ENCODE measurements at places on chromosomes 6 and 20.

DNA sequence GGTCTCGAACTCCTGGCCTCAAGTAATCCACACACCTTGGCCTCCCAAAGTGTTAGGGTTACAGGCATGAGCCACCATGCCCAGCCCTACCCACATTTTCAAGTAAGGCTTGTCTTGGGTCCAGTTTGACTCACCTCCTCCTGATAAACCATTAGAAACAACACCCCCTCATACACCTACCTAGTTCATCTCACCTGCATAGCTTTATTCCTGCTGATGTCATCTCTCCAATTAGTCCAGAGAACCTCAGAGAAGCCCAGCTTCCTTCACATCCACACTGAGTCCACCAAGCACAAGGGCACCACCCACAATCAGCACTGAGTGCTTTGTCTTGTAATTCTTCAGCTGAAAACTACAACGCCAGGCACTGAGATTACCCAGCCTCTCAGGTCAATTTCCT, 35.3 kb downstream of the KIF16B start:
- peak; percentile 17 for DNase-seq

DNA sequence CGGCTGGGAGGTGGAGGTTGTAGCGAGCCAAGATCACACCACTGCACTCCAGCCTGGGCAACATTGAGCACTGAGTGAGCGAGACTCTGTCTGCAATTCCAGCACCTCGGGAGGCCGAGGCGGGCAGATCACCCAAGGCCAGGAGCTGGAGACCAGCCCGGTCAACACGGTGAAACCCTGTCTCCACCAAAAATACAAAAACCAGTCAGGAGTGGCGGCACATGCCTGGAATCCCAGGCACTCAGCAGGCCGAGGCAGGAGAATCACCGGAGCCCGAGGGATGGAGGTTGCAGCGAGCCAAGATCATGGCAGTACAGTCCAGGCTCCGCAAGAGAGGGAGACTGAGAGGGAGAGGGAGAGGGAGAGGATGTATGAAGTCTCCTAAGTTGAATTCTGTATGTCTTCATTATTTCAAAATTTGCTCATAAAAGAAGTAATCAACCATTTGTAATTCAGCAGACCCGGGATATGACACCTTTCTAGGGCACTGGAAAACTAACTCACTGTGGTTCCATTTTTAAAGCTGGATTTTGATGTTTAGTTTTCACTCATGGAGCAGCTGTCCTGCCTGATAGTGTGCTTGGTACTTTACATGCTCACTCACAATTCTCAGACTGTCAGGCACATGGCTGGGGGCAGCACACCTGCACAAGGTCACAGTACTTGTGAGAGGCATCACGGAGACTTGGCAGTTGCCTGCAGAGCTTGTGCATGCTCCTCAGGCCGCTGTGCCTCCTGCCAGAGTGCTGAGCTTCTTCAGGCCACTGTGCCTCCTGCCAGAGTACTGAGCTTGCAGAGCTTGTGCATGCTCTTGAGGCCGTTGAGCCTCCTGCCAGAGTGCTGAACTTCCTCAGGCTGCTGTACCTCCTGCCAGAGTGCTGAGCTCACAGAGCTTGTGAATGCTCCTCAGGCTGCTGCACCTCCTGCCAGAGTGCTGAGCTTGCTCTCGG, 106.2 kb downstream of the ERMARD start:
- DNase-seq, result no peak

DNA sequence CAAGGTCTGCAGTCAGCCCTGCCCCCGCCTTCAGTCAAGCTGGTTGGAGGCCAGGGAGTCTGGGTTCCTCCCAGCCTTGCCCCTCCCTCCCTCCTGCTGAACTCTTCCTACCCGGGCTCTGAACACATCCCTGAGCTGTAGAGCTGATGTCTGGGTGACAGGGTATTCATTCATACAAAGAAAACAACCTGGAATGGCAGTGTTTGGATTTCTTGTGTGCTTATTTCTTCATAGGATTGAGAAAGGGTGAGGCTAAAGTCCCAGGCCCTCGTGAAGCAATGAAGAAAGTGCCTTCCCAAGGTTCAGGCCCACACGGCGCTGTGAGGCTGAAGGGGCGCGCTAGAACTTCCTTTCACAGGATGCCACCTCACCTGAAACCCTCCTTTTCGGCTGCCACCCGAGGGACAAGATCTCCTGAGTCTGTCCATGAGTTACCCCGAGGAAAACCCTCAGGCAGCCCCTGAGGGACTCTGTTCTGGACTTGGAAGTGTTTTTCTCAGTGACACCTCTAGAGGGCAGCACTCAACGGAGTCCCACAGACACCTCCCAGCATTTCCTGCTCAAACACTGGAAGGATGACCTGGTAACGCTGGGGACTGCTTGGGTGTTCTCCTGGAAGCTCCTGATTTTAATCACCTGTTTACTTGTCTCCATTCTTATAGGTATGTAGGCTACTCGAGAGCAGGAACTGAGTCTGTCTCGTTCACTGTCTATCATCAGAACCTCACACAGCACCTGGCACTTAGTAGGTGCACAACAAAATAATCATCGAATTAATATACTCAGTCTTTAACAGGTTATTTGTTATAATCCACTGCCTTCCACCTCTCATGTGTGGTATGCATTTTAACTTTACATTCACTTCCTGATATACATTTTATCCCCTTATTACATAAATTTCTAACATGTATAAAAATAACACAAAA, 11.8 kb upstream of the GSTA1 start:
- DNase-seq, result peak; percentile 52

DNA sequence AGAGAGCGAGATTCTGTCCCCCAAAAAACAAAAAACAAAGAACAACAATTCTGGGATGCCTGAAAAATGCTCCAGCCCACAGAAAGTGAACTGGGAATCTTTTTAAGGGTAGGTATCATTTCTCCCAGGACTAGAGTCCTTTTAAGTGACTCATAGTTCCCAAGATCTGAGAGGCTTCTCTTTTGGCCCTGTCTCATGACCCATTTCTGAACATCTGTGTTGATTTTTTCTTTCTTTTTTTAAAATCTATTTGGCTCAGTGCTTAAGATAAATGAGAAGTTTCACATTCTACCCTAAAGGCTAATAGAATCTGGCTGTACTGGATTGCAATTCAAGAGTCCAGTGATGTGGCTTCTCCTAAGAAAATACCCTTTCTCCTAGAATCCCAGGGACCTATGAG, 217.6 kb upstream of the FOXQ1 start:
- DNase-seq, result no peak

GRCh38 chr6:144395014-144395413, 109.9 kb downstream of the UTRN start:
- no peak for DNase-seq

DNA sequence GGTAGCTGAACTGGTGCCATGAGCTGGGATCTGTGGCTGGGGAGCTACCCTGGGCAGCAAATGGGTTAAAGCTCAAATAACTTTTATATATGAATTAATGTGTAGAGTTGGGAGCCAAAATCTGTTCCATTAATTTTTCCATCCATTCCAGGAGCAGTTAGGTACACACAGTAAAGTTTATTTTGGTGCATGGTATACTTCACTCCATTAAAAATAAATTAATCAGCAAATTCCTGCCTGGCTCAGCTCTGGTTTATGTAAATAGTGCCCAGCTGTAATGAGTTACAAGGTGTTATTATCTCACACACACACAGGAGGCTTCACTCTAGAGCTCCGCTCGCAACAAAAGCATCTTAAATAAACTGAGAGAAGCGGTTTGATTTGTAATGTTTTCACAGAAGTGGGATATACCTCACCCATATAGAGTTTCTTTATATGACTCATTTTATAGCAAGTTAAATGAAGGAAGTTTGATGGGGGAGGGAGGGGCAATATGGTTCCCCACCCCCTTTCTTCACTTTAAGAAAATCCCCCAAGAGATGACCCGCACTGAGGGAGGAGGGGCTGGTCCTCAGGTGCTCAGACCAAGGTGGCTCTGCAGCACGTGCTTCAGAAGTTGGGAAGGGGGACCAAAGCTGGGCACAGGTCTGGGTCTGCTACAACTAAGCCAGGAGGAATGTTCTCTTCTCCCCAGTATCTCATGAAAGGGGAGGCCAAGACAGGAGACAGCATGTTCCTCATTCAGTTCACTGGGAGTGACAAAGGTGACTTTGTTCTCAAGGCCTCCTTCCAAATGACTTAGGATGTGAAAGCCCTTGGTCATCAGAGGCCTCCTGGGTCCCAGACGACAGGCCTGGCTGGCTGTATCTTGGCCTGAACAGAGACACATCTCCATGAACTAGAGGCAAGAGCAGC, 10.5 kb upstream of the FAM83C start:
- no peak for DNase-seq

GRCh38 chr6:31180500-31180899, 10.0 kb upstream of the POU5F1 start:
- DNase-seq, result no peak

- DNase-seq, result no peak
Measured at GRCh38 chr6:79783670-79784394, 152.7 kb downstream of the SH3BGRL2 start.

DNA sequence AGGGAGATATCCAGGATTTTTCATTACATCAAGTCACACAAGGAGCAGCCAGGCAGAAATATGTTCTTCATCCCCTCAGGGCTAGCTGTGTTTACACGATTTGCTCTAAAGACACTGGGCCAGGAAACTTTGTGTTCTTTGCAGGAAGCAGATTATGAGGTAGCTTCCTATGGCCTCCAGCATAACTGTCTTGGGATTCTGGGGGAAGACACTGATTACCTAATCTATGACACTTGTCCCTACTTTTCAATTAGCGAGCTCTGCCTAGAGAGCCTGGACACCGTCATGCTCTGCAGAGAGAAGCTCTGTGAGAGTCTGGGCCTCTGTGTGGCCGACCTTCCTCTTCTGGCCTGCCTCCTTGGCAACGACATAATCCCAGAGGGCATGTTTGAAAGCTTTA, 11.2 kb downstream of the FAM120B start:
- DNase-seq, result no peak

DNA sequence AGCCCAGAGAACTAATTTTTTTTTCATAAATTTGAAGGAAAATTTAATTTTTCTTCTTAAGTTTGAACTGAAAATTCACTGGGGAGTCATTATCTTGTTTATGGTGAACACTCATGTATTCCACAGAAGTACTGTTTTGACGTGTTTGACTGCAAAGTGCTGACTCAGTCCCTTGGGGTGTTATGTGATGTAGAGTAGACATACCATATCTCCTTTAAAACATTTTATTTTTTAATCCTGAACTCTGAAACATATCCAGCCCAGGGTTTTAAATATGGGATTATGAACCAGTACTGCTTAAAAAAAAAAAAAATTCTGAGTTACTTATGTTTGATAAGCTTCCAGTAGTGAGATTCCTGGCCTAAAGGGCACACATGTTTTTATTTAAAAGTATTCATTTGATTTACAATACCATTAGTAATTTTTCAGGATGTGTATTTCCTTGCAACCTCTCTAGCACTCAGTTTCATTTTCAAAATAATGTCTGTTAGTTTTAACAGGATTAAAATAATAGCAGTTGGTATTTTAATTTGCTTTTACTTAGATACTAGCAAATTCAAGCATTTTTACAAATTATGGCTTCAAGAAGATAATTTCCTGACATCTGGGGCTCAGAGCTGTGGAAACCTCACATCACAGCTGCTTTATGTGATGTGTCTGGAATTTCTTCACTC, 81.7 kb upstream of the PDE10A start:
- no peak for DNase-seq

- DNase-seq, result no peak
Measured at GRCh38 chr6:35141007-35141655, at the start of gene TCP11. Gene TCP11 (minus strand): TSS chr6:35141339. CDS start chr6:35140870, 469 bp downstream.

GRCh38 chr6:70040766-70041165, 174.4 kb downstream of the COL19A1 start:
- no peak for DNase-seq

GRCh38 chr6:134678436-134678889, 271.4 kb downstream of the ALDH8A1 start:
- peak; percentile 56 for DNase-seq

GRCh38 chr6:16414205-16414604, 175.8 kb downstream of the GMPR start:
- DNase-seq, result no peak

DNA sequence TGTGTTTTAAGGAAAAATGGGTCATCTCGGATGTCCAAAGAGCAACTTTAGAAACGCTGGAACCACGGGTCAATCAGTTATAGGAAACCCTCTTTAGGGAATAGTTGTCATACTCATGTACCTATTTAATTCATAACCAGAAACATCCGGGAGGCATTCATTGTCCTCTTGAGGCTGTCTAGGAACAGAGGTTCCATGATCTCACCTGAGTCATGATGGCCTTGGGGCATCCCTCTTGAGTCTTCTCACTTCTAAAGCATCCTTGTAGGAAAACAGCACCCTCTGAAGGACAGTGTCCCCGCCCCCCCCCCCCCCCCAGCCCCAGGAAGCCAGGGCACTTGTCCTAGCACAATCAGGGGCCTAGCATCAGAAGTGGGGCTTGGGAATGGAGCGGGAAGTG, 46.3 kb upstream of the CDH4 start:
- DNase-seq, result no peak

GRCh38 chr6:123784330-123784729, 19.3 kb upstream of the NKAIN2 start:
- DNase-seq, result no peak

Measured in LoVo (cell line).